ENCODE measurements at places on chromosomes 5 and 9.

DNA sequence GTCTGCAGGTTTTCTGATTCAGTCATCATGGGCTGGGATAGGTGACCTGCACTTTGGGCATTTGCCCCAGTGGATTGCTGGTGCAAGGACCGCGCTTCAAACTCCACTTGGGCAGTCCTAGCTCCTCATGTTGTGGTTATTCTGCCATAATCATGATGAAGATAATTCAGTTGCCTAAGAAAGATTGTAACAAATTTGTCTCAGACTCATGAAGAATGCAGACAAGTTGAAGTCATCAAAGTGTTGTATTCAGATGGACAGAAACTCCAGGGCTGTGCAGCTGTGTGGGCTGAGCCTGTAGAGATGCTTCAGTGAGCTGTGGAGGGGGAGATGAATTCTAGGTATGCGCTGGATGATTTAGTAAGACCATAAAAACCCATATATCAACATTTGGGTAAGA is 38.5 kb downstream of the TARS1 start:
- DNase-seq: no peak

DNA sequence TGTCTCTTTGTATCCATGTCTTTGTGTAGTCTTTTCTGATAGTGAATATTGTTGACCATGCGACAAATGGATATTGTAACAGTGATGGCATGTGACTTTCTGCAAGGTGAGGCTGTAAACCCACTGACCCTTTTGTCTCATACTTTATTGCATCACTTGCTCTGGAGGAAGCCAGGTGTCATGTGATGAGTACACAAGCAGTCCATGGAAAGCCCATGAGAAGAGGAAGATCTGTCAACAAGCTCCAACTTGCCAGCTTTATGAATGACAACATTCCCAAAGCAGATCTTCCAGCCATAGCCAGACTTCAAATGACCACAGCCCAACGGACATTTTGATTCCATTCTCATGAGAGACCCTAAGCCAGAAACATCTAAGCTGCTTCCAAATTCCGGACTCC is 450.1 kb upstream of the ACTBL2 start:
- no peak for DNase-seq

DNA sequence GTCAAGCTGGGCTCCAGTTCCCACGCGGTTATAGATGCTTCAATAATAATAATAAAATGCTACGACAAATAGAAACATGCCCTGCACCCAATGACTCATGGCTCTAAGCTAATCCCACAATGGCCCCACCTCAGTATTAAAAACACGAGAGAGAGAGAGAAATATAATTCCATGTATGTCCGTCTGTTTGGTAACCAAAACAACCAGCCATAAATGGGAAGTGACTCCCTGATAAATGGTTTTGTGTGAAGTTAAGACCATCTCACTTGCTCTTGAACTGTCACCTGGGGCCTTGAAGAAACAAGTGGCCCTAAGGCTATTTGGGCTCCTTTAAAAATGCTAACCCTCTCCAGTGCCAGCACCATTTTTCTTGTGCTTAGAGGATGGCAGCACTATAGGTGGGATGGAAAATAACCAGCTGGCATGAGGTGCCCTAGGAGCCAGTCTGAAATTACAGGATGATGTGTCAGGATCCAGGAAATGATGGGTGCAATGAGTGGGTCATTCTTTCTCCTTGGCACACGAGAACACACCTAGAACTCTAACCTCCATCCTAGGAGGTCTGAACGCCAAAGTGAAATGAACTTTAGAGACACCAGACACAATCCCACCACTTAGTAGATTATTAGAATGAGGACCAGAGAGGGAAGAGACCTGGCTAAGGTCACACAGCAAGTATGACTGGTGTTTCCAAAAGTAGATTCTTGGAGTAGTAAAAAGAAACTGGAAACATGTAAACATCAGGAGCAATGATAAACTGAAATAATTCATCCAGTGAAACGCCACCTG is 35.7 kb upstream of the ADRB2 start:
- no peak for DNase-seq

GRCh38 chr9:110622368-110622767 is 42.8 kb upstream of the SVEP1 start:
- no peak for DNase-seq

- DNase-seq: no peak
Observed at GRCh38 chr5:37789991-37790390, 49.9 kb downstream of the GDNF start.

- DNase-seq: no peak
Observed at GRCh38 chr5:72955143-72955767, 586 bp upstream of the FCHO2 start.

DNA sequence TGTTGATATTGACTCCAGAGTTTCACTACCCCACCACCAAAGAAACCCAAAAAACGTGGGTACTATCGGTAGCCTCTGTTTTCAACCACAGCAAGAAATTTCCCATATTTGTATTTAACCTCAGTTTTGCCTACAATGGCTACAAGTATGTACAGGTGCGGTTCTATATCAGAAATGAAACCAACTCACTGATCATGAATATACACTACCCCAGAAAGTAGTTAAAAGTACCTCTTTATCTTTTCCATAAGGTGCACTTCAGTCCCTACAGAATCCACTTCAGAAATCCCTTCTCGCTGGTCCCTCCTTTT is 140.6 kb upstream of the SLC12A2 start:
- DNase-seq: no peak

- no peak for DNase-seq
Observed at GRCh38 chr9:124442379-124442778, 7.9 kb upstream of the ADGRD2 start.

GRCh38 chr9:2356041-2356790 is 265.4 kb upstream of the VLDLR start:
- no peak for DNase-seq

- DNase-seq: no peak
Observed at GRCh38 chr5:34519489-34520220, 136.5 kb upstream of the RAI14 start.

DNA sequence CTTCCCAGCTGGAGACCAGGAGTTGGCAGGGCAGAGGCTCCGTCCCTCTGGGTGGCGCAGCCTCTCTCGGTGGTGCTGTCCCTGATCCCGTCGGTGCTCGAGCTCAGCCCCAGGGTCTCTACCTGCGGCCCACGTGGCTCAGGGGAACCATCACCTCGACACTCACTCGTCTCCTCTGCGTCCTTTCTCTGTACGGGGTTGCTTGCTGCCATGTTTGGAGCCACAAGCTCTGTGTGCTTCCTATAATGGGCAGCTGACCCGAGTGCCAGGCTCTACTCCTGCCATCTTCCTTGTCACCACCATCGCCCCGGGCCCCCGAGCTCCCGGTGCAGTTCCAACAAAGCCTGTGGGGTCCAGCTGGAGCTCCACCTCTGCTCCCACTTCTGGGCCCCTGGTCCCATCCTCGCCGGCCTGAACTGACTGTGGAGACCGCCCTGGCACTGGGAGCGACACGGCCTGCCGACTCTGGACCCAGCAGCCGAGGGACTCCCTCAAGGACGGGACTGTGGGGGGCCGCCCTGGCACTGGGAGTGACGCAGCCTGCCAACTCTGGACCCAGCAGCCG is 5.0 kb downstream of the FBXW5 start:
- DNase-seq: no peak

DNA sequence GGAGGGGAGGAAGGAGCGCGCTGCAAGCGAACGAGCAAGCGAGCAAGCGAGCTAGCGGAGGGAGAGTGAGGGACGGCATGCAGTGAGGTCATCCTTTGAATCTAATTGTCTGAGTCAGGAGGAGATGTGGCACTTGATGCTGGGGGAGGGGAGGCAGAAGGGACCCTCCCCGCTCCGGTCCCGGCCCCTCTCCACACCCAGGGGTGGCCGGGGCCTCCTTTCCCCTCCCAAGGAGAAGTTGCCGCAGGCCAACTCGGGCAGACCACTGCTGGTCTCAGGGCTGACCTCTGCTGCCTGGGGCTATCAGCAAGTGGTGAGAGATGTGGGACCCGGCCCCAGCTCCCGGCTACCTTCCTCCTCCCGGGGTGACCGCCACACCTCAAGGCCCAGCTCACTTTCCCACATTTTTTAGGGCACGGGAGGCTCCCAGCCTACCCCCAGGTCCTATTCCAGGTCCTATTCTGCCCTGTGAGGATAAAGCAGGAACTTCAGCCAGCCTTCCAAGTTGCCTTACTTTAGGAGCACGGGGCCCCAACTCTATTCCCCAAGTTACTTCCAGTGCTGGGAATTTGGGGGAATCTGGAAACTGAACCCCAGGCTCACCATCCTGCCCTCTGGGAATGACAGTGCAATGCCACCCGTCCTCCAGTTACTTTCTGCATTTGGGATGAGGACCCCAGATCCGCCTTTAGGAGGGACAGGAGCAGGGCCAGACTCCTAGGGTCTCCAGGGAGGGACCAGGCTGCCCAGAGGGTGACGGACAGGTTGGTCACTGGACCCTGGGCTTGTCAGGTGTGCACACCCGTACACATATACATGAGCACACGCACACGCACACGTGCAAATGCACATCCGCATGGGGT is 11.1 kb downstream of the CNTFR start:
- DNase-seq: peak; percentile 22

Data from activated CD4-positive, alpha-beta T cell treated with anti-CD3 and anti-CD28 coated beads, Interleukin-2, amount 50 U/mL, for 48 hours (primary cell).